ENCODE measurements at places on chromosomes 4 and X.
A peak's percentile ranks its signal among the peaks of the same experiment; 100 is the strongest.

GRCh38 chrX:142060191-142060590, 144.9 kb downstream of the MAGEC2 start:
- no peak for DNase-seq

- no peak for DNase-seq
These were observed 75.6 kb upstream of the DYNLT3 start for GRCh38 chrX:37922928-37923327.

GRCh38 chr4:116590648-116591047, 494.7 kb downstream of the TRAM1L1 start:
- no peak for DNase-seq

DNA sequence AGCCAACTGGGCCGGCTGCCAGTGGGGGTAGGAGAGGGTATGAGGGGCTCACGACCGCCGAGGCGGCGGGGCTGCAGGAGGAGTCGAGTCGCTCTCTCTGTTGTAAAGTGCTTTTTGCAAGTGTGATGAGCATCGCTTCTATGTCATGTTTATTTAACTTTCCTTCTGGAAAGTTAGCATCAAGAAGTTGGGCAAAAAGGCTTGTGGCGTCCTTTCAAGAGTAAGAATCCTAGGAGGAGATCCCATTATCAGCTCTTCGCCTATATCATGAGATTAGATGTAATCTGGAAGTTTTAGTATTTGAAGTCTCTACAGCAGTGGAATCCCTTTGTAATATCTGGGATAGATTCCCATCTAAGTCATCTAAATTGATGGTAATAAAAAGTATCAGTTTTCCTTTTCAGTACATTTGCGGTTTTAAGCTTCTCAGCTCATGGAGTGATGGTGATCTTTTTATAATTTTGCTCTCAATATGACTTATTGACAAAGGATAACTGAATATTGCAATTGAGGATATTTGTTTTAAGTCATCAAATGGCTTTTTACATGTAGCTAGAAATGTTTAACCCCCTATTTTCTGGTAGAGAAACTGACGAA, 1.7 kb downstream of the GALNT7 start:
- DNase-seq, result no peak

GRCh38 chr4:138802499-138802898, 213.1 kb upstream of the NOCT start:
- no peak for DNase-seq

DNA sequence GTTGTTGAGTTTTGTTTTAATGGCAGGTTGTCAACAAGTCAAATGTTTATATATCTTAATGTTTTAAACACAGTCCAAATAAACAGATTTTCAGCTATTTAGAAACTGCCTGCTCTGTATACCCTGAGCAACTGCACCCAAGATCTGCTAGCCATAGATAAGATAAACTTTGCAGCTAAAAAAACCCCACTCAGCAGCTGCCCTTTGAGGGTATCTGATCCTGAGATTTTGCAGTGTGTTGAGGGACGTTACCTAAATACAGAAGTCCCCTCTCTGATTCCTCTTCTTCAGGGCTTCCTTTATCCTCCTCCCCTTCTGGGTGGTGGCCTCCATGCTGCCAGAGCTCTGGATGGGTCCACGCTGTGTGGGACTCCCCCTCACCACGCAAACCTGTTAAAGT, 11.0 kb upstream of the FGG start:
- no peak for DNase-seq

- DNase-seq, result no peak
These were observed 11.5 kb downstream of the MOSPD2 start for GRCh38 chrX:14884714-14885113.

DNA sequence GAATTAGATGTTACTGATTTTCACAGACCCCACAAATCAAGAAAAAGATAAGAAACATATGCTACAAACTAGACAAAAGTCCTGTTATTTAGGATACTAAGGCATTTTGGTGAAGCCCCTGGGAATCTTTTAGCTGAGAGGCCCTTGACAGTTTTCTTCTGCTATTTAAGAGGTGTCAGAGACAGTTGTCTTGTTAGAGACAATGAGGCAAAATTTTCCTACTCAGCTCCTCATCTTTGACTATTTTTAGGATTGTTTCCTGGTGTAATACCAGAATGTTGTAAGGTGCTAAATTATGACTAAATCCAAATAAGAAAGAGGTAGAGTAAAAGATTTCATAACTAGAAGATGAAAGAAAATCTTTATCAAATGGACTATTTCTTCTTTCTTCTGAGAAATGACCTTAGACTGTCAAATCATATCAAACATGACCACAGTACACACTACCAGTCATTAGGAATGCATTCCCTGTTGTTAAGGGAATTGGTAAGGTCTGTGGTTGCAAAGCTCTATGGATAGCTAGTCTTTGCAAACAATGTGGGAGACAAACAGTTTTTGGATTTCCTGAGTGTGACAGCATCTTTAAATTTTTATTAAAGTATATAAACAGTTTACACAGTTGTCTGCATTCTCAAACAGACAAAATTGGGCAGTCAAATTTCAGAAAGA, 926.1 kb downstream of the ADGRL3 start:
- no peak for DNase-seq

DNA sequence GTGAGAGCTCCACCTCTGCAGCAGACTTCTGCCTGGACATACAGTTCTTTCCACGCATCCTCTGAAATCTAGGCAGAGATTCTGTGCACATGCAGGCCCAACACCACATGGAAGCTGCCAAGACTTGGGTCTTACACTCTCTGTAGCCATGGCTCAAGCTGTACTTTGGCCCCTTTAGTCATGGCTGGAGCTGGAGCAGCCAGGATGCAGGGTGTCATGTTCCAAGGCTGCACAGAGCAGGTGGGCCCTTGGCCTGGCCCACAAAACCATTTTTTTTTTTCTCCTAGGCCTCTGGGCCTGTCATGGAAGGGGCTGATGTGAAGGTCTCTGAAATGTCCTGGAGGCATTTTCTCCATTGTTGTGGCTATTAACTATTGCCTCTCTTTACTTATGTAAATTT, 990.5 kb upstream of the ADGRL3 start:
- DNase-seq, result no peak

- no peak for DNase-seq
These were observed 534.6 kb downstream of the BCOR start for GRCh38 chrX:39563178-39563577.

GRCh38 chr4:123966990-123967769, 570.6 kb downstream of the SPRY1 start:
- DNase-seq, result no peak

GRCh38 chrX:100363896-100364295, 46.2 kb downstream of the PCDH19 start:
- DNase-seq, result no peak

DNA sequence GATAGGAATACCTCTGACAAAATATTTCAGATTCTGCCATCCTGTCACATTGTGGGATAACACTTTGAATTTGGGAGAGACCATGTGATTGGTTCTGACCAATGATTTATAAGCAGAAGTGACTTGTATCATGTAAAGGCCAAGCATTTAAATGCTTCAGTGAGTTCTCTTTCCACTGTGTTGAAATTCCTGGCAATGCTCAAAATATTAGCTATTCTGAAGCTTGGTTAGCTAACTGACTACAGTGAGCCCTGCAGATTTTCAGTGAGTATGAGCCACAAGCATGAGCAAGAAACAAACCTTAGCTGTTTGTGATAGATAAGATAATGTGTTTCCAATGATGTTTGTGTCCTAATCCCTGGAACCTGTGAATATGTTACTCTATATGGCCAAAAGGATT, 562.8 kb upstream of the AADAT start:
- DNase-seq, result no peak

DNA sequence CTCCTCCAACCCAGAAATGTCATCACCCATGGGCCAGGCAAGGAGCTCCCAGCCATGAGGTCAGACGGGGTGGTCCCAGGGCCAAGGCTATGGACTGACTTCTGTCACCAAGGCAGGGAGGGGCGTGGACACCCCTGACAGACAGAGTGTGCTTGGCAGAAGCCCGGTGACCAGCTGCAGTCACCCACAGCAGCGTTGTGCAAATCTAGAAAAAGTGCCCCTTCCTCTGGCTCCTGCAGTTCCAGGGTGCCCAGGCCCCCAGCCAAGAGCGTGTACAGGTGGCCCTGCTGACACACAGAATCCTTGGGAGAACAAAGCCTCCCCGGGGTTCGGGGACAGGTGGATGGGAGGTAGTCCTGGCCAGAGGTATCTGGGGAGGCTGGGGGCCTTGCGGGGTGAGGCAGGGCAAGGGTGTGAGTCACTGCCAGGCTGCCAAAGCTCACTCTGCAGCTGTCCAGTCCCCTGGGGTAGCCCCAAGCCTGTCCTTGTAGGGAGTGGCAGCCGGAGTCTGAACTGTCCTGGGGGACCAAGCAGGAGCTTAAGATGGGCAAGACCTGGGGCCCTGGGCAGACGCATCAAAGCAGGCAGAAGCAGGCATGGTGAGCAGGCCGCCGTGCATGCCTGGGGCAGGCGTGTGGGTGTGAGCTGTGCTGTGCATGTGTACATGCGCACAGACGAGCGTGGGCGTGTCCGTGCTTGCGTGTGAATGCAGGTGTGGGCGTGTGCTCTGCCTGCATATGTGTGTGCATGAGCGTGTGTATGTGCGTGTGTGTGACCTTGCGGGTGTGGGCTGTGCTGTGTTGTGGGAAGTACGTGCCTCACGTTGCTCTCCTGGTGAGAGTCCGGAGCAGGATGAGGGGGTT, 3.3 kb downstream of the MYL5 start:
- no peak for DNase-seq

DNA sequence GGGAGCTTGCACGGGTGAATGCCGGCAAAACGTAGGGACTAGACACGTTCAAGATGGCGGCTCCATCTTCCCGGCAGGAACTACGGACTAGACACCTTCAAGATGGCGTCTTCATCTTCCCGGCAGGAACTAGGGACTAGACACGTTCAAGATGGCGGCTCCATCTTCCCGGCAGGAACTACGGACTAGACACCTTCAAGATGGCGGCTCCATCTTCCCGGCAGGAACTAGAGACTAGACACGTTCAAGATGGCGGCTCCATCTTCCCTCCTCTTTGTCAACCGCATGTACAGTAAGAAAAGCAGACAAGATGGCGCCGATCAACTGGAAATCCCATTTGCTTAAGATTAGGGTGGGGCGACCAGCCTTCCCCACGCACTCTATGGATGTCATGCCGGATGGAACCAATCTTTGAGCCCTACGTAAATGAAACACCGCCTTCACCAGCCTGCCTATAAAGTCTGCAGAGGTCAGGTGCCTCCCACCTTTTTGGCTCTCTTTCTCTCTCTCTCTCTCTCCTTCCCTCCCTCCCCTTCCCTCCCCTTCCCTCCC, 222.4 kb downstream of the CRLF2 start:
- peak; percentile 65 for DNase-seq

DNA sequence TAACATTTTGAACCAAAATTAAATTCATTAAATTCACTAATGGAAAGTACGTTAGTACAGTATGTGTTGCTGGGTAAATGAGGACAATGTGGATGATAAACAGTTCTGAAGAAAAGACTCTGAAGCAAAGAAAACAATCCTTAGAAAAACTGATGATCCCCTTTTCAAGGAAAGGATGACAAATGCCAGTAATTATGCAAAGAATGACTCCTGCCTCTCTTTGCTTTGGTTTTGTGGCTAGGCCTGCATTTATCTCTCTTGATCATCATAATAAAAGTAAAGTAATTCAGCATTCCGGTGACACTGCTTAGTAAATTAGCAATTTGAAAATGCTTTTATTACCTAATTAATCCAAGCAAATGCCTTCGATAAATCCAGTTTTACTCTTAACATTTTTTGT, 652.2 kb upstream of the DIPK2B start:
- no peak for DNase-seq

GRCh38 chr4:54099287-54099747, 646 bp upstream of the GSX2 start:
- no peak for DNase-seq

- no peak for DNase-seq
These were observed 475.6 kb downstream of the PCDH10 start for GRCh38 chr4:133624744-133625143.

- DNase-seq, result no peak
These were observed 221.0 kb downstream of the PALLD start for GRCh38 chr4:168717847-168718246.

GRCh38 chr4:41134581-41134980, 79.8 kb downstream of the APBB2 start:
- no peak for DNase-seq

All from retinal pigment epithelial cell (primary cell).